ENCODE measurements at places on chromosomes 3 and 15. TPM values are rescaled to one million over a fixed set of nuclear protein-coding genes. Genes with fewer than 3 reads are reported as not detected.

Gene CYP8B1
- total RNA-seq, result not detected

DNA sequence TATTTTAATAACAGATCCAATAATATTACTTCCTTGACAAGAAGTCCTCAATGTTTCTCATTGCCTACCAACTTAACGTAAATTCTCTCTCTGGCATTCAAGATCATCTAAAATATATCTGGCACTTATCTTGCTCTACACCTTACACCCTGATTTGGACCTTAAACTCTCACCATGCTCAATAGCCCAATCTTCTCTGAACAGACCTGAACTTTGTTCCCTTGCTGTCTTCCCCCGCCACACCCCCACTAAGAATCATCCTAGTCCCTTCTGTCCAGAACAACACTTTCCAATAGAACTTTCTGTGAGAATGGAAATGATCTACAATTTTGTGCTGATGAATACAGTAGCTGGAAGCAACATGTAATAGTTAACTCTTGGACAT lies 44.9 kb downstream of the P2RY1 start:
- H3K27ac ChIP-seq, result no peak overlapping the region
- DNase-seq, result no peak
- peaks cover 38% of the 10 kb centered on the region for H3K27me3 ChIP-seq
- no peaks in the 10 kb centered on the region for H3K36me3 ChIP-seq
- H3K4me1 ChIP-seq, result peaks cover 6% of the 10 kb centered on the region

DNA sequence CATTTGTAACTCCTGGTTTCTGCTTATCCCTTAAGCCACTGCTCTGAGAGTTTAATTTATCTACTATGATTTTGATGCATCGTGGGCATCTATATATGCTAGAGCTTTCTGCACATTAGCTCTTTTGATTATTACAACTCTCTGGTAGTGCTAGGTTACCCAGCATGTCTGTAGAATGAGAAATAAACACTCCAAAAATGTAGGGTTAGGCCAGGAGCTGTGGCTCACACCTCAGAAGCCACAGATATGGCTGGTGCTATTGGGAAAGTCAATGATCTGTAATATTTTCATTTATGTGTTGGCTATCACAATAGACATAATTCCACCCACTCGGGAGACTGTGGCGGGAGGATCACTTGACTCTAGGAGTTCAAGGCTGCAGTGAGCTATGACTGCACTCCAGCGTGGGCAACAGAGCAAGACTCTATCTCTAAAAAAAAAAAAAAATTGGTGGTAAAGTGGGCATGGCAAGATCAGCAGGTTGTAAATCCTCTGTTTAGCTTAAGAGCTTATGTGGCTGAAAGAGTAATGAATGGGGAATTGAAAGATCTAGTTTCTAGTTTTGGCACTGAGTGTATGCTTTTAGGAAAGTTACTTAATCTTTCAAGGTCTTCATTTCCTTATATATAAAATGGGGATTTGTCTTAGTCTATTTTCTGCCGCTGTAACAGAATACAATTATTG lies 6.3 kb downstream of the TIGIT start:
- H3K36me3 ChIP-seq, result no peaks in the 10 kb centered on the region
- H3K4me1 ChIP-seq, result no peaks in the 10 kb centered on the region
- no peak overlapping the region for H3K4me3 ChIP-seq
- no peak overlapping the region for H3K27ac ChIP-seq

GRCh38 chr3:99506-99905 lies 97.1 kb upstream of the CHL1 start:
- H3K27me3 ChIP-seq, result peaks cover 5% of the 10 kb centered on the region
- H3K4me3 ChIP-seq, result no peak overlapping the region
- no peaks in the 10 kb centered on the region for H3K36me3 ChIP-seq
- no peak overlapping the region for H3K27ac ChIP-seq
- H3K4me1 ChIP-seq, result peaks cover 25% of the 10 kb centered on the region

Gene CACNA2D3
- not detected for total RNA-seq

DNA sequence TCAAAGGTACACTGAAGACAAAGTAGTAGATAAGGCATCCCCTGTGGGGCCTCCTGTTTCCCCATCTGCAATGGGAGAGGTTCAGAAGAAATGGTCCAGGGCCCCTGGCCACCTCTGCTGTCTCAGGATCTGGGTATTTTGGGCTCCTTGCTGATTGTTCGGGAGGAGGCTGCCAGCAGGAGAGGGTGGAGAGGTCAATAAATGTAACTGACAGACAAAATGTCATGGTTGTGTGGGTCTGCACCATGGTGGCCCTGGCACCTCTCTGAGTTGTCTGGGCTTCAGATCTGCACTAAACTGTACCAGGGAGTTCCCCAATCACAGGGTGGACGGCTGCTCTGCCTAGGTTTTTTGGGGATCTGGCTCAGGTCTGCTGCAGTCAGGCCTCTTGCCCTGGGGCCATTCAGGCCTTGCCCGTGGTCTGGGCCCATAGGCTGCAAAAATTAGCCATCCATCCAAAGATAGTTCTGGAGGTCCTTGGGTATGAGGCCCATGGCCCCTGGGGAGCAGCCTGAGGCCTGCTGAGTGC lies 7.4 kb downstream of the NBEAL2 start:
- no peak overlapping the region for H3K27ac ChIP-seq
- H3K4me1 ChIP-seq, result peaks cover 25% of the 10 kb centered on the region
- no peaks in the 10 kb centered on the region for H3K27me3 ChIP-seq
- DNase-seq, result no peak
- H3K4me3 ChIP-seq, result no peak overlapping the region

DNA sequence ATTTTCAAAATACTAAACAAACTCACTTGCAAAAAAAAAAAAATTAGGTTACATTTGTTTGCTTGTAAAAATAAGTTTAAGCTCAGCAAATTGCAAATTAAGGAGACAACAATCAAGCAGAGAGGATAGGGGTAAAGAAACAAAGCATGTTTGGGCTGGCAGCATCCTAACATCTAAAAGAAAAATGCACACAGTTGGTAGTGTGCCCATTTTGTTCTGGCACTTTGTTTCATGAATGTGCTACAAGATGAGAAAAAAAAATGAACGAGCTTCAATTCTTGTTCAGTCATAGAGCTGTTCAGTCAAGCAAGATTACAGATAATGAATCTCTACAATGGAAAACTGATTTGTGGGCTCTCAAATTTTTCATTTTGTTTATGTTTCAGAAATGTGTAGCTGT lies 17.7 kb upstream of the ZBBX start:
- no peaks in the 10 kb centered on the region for H3K27me3 ChIP-seq
- no peaks in the 10 kb centered on the region for H3K36me3 ChIP-seq
- no peak overlapping the region for H3K4me3 ChIP-seq
- H3K27ac ChIP-seq, result no peak overlapping the region
- no peak for DNase-seq

Gene AGBL1
- not detected for total RNA-seq

Gene CTXN2
- 0.38 TPM for total RNA-seq

DNA sequence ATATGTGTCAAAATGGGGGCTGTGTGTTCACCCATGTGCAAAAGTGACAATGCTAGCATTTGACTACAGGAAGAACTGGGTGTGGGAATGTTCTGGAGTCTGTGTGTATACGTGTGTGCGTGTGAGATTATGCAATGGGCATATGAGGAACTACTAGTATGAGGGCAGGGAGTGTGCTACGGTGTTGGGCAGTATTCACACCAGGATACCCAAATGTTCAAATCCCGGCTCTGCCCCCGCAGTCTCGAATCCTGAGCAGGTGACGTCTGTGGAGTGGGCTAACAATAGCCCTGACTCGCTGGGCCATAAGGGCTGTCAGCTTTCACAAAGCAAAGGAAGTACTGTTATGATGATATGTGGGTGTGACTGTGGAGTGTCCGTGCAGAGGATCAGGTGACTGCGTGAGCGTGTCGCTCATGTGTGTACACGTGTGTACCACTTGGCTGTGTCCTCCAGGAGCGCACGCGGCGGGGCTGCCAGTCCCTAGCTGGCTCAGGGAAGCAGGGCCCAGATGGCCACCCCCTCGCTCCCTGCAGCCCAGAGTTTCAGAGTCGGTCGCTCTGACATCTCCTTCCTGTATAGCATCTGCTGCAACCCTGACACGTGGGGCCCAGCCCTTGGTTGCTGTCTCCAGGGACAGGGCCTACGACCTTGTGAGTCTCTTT lies 27.2 kb downstream of the IQSEC1 start:
- H3K27ac ChIP-seq, result no peak overlapping the region
- peaks cover 13% of the 10 kb centered on the region for H3K27me3 ChIP-seq
- no peaks in the 10 kb centered on the region for H3K36me3 ChIP-seq
- H3K4me1 ChIP-seq, result peaks cover 9% of the 10 kb centered on the region
- H3K4me3 ChIP-seq, result no peak overlapping the region
- DNase-seq, result no peak

GRCh38 chr15:62658498-62658897 lies 384.0 kb upstream of the TPM1 start:
- no peak for DNase-seq
- no peak overlapping the region for H3K27ac ChIP-seq
- H3K4me1 ChIP-seq, result peaks cover 7% of the 10 kb centered on the region
- H3K27me3 ChIP-seq, result no peaks in the 10 kb centered on the region
- peaks cover 11% of the 10 kb centered on the region for H3K36me3 ChIP-seq

DNA sequence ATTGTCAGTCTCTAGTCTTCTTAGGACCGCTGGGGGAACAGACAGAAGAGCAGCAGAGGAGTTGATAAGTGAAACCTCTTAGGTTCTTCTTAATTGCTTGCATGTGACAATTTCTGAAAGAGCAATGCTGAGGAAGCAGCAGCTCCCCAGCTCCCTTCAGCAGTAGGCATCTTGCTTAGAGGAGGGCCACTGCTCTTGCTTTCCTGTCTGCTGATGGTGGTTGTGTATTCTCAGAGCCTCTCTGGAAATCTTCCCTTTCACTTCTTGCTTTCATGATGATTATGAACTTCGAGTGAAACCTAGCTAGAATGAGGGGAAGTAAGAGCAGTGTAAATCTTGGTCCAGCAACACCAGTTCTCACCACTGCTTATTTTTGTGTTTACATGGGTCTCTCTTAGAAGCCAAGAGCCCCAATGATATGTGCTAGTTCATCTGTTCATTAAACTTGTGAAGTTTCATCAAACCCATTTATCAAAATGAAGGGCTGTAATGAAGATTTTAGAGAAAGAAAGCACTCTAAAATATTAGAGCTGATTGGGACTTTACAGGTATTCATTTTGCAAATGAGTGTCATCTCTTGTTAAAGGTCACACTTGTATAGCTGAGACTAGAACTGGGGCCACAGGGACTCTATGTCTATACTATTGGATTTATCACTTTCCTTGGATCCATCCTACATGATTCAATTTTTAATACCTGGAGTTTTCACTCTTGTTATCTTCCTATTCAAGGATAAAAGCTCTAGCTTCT lies 246.7 kb downstream of the LPP start:
- no peaks in the 10 kb centered on the region for H3K27me3 ChIP-seq
- H3K4me3 ChIP-seq, result no peak overlapping the region
- H3K4me1 ChIP-seq, result peaks cover 27% of the 10 kb centered on the region
- peaks cover 2% of the 10 kb centered on the region for H3K36me3 ChIP-seq

DNA sequence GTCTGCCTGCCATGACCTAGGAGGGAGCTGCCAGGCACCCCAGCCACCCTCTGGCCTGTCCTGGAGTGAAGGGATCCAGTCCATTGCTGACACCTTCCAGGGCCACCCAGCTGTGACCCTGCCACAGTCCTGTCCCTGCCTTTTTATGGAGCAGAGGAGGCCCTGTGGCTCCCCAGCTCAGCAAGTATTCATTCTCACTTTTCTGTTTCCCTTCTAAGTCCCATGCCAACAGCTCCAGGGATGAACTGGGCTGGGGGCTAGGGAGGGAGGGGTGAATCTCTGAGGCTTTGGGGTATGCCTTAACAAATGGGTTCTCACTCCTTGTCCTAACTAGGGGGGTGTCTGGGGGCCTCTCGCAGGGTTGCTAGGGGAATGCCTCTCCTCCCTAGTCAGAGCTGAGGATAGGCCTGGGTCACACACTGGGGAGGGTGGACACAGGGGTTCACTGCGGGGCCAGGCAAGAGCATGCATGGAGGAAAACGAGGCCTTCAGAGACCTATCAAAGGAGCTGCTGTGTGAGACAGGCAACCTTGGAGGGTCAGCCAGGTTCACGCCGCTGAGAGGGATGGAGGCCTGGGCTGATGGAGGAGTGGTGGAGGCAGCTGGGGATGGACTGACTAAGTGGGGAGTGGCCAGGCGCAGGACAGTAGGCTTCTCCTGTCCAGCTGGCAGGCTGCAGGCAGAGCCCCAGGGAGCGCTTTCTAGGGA lies 31.8 kb downstream of the EPHB3 start:
- no peak overlapping the region for H3K4me3 ChIP-seq
- no peak overlapping the region for H3K27ac ChIP-seq
- no peak for DNase-seq
- peaks cover 55% of the 10 kb centered on the region for H3K27me3 ChIP-seq
- no peaks in the 10 kb centered on the region for H3K36me3 ChIP-seq
- H3K4me1 ChIP-seq, result peaks cover 3% of the 10 kb centered on the region

DNA sequence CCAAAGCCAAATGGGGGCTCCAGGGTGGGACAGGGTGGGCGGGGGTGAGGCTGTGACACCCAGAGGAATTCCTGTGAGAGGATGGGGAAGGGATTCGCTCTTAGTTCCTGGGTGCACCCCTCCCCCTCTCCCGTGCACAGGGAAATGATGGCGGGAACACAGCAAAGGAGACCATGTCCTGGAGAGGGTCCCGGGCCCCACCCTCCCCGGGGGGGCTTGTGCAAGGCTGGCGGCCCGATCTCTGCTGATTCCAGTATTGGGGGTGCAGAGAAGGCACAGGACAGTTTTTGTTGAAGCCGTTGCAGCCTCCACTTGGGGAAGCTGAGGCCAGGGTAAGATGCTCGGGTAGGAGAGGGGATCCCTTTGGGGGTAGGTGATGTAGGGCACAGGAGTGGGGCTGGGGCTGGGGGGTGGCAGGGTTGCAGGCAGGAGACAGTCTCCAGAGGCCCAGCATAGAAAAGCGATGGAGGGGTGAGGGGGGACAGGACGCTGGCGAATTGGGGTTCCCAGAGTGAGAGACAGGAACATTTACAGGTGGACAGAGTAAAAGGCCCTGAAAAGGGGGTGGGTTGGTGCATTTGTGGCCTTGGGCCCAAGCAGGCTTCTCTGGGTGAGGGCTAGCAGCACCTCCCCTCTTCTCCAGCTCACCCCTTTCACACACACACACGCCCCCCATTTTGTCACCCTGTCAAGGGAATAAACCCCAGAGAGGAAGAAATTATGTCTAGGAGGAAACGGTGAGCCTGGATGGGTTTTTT lies 38.5 kb downstream of the HMCES start:
- H3K4me3 ChIP-seq, result peak overlapping the region; percentile 41
- no peak overlapping the region for H3K27ac ChIP-seq
- no peak for DNase-seq
- H3K4me1 ChIP-seq, result peaks cover 6% of the 10 kb centered on the region
- H3K27me3 ChIP-seq, result no peaks in the 10 kb centered on the region

GRCh38 chr15:36363335-36363734 lies 216.1 kb upstream of the CDIN1 start:
- peaks cover 2% of the 10 kb centered on the region for H3K27me3 ChIP-seq
- no peak overlapping the region for H3K27ac ChIP-seq
- H3K4me3 ChIP-seq, result no peak overlapping the region
- no peak for DNase-seq
- H3K4me1 ChIP-seq, result peaks cover 9% of the 10 kb centered on the region

DNA sequence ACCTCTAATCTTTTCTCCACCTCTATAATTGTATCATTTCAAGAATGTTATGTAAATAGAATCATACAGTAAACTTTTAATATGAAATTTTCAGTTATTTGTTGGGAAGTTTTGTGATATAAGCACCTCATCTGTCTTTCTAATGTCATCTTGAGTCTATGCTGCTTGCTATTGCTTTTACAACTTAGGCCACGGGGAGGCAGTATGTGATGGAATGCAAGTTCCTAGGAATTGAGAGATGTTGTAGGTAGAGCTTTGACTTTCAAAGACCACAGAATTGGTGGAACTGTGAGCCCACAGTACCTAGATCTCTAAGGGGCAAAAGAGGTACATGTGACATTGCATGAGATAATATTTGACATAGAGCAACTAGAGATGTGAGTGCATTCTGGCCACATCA lies 328.3 kb downstream of the MFSD1 start:
- no peak overlapping the region for H3K27ac ChIP-seq
- H3K4me3 ChIP-seq, result no peak overlapping the region
- H3K36me3 ChIP-seq, result no peaks in the 10 kb centered on the region
- H3K27me3 ChIP-seq, result peaks cover 16% of the 10 kb centered on the region

Data from progenitor cell of endocrine pancreas (in vitro differentiated cells).